Inflammatory macrophage (primary cell): ENCODE measurements at places on chromosomes 1 and 21.
A peak's percentile ranks its signal among the peaks of the same experiment; 100 is the strongest.

GRCh38 chr1:44941424-44942324 is 44.7 kb downstream of the EIF2B3 start:
- no peak for DNase-seq

- no peak for DNase-seq
These were observed 6.3 kb downstream of the CHIT1 start for GRCh38 chr1:203223012-203223775.

DNA sequence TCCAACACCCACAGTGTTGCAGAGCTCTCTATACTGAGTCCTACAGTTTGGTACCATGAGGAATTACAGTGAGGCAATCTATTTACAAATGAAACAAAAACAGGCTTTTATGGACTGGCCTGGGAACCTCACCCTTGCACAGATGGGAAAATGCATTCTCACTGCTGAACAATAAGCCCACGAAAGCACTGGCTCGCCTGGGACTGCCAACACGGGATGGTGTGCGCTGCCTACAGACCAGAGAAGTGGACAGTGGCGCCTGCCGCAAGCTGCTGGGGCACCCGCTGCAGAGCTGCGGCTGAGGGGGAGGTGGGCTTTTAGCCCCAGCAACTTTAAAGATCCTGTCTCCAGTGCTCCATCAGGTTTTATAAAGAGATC is 28.5 kb upstream of the ABCG1 start:
- no peak for DNase-seq

- no peak for DNase-seq
These were observed 12.4 kb downstream of the CDC14A start for GRCh38 chr1:100364697-100365096.

- DNase-seq, result peak; percentile 71
These were observed 2.6 kb downstream of the IRF2BP2 start for GRCh38 chr1:234607109-234608024.

DNA sequence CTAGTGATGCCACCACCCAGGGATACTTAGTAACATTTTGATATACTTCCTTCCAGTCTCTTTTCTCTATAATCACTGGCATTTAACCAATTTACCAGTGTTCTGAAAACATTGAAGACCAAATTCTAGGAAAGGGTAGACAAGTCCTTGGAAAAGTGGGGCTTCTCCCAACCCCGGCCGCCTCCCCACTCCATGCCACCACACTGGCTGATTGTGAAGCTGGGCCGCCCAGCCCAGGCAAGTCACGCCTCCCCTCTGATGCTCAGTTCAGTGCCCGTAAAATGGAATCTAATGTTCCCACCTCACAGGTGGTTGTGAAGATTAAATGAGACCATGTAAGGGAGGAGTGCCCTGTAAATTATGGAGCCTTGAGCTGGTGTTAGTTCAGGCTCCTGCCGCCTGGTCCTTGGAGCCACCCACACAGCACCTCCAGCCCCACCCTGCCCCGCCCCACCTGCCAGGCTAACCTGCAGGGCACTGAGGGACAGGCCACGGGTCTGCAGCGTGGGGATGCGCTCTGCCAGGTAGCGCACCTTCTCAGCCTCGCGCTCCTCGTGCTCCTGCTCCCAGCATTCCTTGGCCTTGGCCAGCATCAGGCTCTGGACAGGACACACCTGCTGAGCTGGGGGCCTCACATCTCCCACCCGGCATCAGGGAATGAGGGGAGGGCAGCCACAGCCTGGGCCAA is 7.3 kb downstream of the TNNI1 start:
- no peak for DNase-seq

DNA sequence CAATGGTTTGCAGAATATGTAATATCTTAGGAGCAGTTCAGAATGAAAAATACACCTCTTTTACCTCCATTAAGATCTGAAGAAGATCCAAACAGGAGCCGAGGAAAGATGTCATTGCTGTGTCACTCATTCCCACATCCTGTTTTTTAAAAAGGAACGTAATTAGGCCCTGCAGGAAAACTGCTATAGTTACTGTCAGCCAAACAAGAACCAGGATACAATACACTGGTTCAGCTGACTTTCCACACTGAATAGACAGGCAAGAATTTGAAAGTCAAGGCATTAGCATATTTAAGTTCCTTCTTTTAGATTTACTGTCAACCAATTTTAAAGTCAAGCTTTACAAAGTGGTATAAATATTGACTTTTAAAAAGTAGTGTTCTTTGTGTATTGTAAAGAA is 63.8 kb downstream of the IARS2 start:
- no peak for DNase-seq

GRCh38 chr1:236342403-236343245 is 51.5 kb upstream of the EDARADD start:
- no peak for DNase-seq

DNA sequence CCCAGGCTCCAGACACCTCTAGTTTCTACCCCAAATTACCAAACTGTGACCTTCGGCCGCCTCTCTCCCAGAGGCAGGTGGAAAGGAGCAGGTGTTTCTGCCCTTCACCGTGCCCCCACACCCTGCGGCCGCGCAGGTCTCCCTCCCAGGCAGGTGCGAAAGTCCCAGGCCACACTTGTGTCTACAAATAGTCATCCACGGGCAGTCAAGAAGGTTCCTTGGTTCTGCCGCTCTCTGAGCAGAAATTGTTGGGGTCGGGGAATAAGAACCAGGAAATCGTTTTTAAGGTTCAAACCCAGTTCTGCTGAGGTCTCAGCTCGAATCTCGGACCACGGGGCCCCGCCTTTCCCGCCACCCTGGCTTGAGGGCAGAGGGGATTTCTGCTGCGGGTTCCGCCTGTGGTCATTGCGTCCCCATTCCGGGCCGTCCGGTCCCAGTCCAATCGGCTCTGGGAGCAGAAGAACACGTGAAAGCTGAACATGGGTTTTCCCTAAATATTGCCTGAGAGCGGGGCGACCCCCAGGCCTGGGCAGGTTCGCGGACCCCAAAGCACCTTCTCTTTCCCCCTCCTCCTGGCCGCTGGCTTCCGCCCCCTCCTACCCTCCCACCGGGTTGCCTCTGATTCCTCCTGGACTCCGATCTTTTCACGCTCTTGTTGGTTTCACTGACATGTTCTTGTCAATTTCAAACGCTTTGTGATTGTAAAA is 1.2 kb upstream of the ATF3 start:
- no peak for DNase-seq

DNA sequence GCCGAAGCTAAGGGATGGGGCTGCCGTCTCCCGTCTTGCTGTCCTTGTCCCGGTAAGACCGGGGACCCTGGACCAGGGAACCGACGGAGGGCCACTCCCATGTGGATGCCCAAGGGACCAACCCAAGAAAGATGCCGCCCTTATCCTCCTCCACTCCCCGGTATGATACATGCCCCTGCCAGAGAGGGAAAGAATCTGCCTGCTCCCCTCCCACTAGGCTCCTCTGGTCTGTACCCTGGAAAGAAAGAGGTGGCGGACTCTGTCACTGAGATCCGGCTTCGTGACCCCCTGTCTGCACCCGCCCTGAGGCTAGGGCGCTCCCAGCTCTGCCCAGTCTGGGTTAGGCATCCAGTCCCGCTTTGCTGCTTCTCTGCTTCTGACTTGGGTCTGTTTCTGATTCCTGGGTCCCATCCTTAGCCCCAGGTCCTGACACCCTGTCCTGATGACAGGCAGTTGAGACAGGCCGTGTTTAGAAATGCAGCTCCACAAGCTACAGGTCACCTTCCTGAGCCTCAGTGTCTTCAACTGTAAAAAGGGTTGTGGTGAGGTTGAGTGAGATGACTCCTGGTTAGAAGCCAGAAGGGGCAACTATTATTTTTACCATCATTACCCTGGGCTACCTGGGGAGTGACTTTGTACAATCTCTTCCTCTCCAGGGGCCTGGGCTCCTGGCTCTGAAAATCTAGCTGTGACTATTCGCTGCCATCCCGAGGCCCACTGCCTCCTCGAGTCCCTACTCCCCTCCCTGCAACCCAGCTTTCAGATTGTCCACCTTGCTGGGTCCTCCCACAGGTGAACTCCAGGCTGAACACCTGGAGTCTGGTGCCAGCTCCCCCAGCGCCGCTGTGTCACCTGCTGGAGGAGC is 3.7 kb downstream of the MATN1 start:
- no peak for DNase-seq

DNA sequence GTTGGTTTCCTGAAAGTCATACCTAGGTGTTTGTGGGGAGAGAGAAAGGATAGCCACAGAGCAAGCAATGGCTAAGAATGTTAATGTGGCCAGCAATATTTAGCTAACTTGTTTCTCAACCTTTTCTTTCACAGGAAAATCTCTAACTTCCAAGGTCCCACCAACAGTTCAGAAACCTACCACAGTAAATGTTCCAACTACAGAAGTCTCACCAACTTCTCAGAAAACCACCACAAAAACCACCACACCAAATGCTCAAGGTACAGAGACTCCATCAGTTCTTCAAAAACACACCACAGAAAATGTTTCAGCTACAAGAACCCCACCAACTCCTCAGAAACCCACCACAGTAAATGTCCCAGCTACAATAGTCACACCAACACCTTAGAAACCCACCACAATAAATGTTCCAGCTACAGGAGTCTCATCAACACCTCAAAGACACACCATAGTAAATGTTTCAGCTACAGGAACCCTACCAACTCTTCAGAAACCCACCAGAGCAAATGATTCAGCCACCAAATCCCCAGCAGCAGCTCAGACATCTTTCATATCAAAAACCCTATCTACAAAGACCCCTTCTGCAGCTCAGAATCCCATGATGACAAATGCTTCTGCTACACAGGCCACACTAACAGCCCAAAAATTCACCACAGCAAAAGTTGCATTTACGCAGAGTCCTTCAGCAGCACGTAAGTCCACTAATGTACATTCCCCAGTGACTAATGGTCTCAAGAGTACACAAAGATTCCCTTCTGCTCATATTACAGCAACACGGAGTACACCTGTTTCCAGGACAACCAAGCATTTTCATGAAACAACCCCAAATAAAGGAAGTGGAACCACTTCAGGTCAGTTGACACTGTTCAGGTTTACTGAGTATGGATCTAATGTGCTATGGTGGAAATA is 15.3 kb downstream of the CD55 start:
- DNase-seq, result peak; percentile 31

- no peak for DNase-seq
These were observed 688.4 kb downstream of the USP25 start for GRCh38 chr21:16418226-16418625.

DNA sequence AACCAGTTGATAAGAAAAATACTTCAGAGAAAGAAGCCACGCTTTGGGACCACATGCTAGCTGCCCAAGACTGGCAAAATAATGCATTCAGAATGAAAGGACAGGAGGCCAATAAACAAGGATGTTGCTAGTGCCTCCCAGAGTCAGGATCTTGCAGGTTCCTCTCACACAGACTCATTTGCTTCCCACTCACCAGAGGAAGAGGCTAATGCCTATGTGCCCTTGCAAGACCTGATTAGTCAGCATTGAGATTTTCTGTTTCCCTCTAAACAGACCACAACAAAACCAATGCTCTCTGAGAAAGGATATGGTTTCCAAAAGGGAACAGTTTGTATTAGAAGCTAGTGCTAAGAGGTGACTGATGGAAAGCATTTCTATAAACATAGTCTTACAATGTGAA is 85.7 kb downstream of the NRDC start:
- DNase-seq, result peak; percentile 80

DNA sequence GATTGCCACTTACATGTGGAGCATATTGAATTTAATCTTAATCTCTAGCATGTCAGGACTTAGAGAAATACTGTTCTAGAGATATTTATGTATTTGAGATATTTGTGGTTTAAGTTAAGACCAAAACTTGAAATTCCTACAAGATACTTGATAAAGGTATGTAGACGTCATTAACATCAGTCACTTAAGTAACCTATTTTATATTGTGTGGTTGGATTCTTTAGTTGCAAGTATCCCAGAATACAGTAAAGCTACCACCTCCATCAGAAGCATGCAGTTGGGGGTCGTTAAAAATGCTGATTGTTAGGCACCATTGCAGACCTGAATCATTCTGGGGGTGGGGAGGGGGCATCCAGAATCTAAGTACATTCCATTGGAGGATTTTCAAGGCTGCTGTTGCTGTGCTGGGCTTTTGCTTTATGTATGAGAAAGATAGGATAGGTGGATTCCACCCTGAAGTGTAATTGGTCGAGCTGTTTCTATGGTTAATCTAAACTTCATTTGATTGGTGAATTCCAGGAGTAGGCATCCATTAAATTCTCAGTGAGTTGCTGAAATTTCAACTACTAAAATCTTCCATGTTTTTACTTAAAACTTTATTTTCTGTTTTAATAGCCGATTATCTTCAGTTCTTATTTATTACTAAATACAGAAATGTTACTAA is 4.0 kb downstream of the H3-3A start:
- no peak for DNase-seq

DNA sequence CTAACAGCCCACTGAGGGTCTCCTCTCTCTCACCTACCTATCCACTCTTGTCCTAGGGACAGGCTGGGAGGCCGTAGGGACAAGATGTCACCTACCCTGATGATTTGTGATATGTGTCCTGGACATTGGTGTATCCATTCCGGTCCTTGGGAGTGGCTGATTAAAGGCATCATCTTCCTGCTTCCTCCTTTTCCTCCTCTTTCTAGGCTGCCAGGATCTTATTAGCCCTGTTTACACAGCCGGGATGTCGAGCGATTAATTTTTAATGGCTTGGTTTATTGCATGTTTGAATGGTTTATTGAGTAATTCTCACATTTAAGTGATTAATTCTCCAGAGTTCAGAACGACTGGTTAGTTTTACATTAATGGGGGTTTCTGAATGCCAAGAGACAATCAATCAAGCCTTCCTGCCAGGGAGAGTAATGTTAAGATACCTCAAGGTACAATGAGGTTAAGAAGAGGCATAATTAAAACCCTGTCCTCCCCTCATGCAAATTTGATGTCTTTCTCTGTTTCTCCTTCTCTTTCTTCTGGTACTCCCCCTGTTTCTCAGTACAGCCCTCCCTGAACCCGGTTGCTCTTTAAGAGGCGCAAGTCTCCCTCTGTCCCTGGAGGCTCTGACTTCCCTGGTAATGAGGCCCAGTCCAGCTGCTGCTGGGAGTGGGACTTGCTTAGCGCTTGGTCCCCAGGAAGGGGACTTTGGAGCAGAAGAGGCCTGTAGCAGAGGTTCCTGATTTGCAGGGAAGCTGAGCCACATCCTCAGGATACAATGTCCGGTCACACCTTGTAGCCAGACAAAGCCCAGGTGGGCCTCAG is 50.9 kb downstream of the ACTL8 start:
- no peak for DNase-seq

- peak; percentile 19 for DNase-seq
These were observed 31.4 kb upstream of the CLSTN1 start for GRCh38 chr1:9855186-9855585.

GRCh38 chr1:203083463-203083921 is 2.3 kb downstream of the MYOG start:
- no peak for DNase-seq

DNA sequence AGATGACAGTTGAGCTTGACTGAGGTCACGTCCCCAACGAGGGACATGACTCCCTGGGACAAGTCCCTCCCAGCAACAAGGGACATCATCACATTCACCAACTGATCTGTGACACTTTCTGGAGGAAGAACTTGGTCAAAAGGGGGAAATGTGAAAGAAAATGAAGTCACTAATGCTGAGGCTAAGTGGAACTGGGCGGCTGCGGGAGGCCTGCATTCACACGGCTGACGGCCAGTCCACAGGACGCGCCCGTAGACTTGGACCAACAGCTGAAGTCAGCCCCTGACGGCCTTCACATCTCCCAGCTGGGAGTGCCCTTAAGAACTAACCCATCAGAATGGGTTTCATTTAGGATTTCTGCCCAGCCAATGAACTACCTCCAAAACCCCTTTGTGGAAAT is 26.6 kb downstream of the POFUT2 start:
- no peak for DNase-seq
